Endothelial cell (in vitro differentiated cells): ENCODE measurements at places on chromosomes 13 and 19.
A peak's percentile ranks its signal among the peaks of the same experiment; 100 is the strongest.

DNA sequence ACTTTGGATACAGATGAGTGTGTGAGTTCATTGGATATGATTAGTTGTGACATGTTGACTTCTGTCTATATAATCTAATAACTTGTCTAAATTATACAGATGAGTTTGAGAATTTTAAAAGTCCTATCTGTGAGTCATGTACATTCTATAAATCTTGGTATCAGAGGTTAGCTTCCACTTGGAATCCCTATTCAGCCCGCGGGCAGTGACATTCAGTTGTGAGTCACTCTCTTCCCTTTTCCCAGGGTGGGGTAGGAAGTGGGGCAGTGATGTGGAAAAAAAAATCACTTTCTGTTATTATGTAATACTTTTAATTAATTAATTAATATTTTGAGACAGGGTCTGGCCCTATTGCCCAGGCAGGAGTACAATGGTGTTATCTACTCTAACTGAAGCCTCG is 33.0 kb upstream of the ZNF808 start:
- H3K36me3 ChIP-seq, result peaks cover 7% of the 10 kb centered on the region
- H3K27ac ChIP-seq, result no peak overlapping the region
- H3K4me3 ChIP-seq, result no peak overlapping the region
- peaks cover 3% of the 10 kb centered on the region for H3K4me1 ChIP-seq

DNA sequence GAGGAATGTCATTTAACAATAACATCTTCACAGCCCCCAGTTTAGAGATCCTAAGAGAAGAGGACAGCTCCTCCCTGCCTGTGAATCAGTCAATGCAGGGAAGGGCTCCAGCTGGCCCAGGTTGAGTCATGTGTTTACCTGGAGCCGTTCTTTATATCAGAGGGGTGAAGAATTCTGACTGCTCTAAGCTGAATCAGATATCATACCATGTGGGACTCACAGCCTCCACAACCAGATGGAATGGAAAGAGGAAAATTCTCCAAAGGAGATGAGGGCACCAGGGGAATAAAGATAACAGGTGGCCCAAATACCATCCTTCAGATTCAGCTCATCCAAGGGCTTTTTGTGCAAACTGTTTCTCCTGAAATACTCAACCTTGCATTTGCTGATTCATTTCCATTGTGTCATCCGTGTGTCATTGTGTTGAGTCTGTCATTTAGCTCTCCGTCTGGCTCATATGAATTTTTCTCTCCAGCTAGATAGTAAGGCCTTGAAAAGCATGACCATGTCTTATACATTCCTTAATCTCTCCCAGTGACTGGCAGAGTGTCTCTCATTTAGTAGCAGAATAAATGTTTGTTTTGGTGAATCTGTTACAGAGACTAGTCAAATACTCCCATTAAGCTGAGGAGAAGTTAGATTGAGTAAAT is 217.9 kb downstream of the RFC3 start:
- no peaks in the 10 kb centered on the region for H3K36me3 ChIP-seq
- DNase-seq, result no peak
- H3K27me3 ChIP-seq, result no peaks in the 10 kb centered on the region
- no peaks in the 10 kb centered on the region for H3K4me1 ChIP-seq
- no peak overlapping the region for H3K4me3 ChIP-seq

DNA sequence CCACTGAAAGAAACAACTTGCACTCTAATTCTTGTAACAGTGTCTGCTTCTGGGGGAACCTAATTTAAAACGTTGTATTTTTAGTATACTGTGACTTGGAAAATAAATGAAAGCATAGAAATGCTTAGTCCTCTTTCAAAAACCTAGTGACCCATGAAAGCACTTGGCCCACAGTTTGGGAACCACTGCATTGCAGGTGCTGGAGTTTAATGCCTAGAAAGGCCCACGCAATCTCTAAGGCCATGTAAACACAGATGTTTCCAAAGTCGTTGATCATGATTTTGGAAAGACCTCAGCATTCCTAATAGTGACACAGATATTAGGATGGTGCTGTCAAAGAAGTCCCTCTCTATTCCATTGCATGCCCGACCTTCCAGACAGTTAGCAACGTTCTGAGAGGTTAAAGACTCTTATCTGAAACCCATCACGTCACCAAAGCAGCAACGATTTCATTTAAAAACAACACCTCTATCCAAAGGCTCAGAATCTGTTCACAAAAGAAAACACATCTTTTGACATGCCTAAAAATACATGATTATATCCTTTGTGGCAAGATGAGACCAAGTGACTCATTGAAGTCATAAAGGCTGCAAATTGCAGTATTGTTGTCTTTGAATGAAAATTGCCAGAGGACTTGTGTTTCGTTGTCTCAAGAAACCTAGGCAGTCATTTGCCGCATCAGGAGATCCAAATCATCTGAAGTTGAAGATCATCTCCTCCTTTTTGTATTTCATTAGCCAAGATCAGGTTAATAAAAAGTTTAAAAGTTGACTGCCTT is 328.0 kb upstream of the ZNF507 start:
- peaks cover 4% of the 10 kb centered on the region for H3K36me3 ChIP-seq
- DNase-seq, result no peak
- H3K4me1 ChIP-seq, result peaks cover 5% of the 10 kb centered on the region
- H3K27ac ChIP-seq, result no peak overlapping the region
- peaks cover 4% of the 10 kb centered on the region for H3K27me3 ChIP-seq

- no peaks in the 10 kb centered on the region for H3K36me3 ChIP-seq
- peaks cover 11% of the 10 kb centered on the region for H3K4me1 ChIP-seq
- DNase-seq, result no peak
- H3K27me3 ChIP-seq, result peaks cover 8% of the 10 kb centered on the region
- no peak overlapping the region for H3K4me3 ChIP-seq
Observed at GRCh38 chr13:29940715-29941114, 90.3 kb upstream of the UBL3 start.

DNA sequence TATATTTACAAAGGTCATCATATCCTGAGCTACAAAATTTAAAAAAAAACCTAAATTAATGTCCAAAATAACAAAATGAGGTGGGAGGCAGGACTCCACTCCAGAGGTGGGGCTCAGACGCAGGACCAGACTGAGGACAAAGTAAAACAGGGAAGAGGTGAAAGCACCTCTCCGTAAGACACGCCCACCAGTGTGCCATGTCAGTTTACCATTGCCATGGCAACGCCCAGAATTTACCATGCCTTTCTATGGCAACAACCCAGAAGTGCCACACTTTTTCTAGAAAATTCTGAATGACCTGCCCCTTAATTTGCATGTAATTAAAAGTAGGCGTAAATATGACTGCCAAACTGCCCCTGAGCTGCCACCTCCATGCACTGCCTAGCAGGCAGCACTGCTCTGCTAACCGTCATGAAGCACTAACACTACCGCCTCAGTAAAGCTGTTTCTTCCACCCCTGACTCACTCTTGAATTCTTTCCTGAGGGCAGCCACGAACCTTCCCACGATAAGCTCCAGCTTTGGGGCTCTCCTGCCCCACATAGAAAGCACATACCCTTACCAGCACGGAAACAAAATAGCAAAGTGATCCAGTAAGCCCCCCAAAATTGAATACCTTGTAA is 22.3 kb upstream of the PDCD5 start:
- H3K36me3 ChIP-seq, result no peaks in the 10 kb centered on the region
- no peak overlapping the region for H3K4me3 ChIP-seq
- no peaks in the 10 kb centered on the region for H3K4me1 ChIP-seq

GRCh38 chr19:35045667-35046300 is 4.3 kb downstream of the HPN start:
- H3K27ac ChIP-seq, result no peak overlapping the region
- peak; percentile 36 for DNase-seq
- H3K36me3 ChIP-seq, result no peaks in the 10 kb centered on the region
- H3K4me1 ChIP-seq, result peaks cover 17% of the 10 kb centered on the region
- H3K27me3 ChIP-seq, result peaks cover 8% of the 10 kb centered on the region

DNA sequence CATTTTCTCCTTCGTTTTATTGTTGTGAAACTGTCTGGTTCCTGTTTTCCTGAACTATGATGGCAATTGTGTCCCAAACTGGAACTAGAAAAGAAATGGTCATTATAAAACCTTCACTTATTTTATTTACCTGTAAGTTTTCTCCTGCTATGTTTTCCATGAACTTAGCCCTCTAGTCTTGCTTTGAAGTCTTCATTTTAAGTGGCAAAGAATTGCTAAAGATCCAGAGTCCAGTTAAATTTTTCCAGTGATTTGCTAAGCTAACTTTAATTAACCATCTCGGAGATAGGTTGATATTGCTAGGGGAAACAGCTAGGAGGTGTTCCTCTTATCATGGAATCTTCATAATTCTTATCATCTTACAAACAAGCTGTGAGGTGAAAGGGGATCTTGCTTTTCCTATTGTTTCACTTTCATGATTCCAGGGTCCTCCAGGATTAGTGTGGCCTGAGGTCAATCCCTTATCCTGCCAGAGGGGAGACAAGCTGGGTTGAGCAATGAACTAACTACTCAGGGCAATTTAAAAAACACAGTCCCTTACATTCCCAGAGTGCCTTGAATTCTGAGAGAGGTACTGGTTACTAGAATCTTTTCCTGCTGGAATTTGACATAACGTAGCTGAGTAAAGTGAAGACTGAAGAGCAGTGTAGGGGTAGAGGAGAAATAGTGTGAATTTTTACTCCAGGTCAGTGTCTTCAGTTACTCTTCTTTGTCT is 112.5 kb downstream of the ESD start:
- H3K4me3 ChIP-seq, result peak overlapping the region; percentile 28
- peak overlapping the region; percentile 74 for H3K27ac ChIP-seq
- H3K27me3 ChIP-seq, result no peaks in the 10 kb centered on the region
- H3K4me1 ChIP-seq, result peaks cover 25% of the 10 kb centered on the region

DNA sequence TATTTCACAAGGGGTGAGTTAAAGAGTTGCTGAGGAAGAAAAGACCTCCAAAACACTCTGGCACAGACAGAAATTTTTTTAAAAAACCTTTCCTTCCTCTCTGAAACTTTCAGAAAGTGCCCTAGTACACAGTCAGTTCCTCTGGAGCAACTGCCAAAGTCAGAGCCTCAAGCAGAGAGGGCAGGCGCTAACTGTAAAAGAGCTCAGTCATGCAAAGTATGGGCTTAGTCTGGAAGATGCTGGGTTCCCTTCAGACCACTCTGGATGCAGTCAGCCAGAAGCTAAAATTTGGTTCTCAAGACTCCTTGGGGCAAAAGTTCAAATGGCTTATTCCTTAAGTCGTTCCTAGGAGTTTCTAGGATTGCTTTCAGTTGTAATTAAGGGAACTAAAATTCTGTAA is 671.6 kb downstream of the PCDH9 start:
- no peaks in the 10 kb centered on the region for H3K36me3 ChIP-seq
- no peak for DNase-seq
- H3K4me3 ChIP-seq, result no peak overlapping the region

DNA sequence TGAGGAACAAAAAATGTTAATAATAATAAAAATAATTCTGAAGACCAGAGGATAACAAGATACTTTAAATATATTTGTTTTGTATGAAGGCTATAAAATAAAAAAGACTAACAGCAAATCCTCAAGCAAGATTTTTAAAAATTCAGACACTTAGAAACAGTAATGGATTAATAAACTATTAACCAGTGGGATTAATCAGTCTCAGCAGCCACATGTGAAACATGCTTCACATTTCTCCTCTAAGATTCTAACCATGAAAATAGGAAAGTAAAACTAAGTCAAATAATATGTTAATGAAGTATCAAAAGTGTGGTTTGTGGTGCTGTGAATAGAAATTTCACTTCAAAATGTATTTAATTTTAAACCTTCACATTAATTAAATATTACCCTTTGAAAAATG is 57.4 kb downstream of the KCNRG start:
- no peaks in the 10 kb centered on the region for H3K36me3 ChIP-seq
- DNase-seq, result no peak
- H3K4me1 ChIP-seq, result no peaks in the 10 kb centered on the region
- H3K27ac ChIP-seq, result no peak overlapping the region
- H3K27me3 ChIP-seq, result no peaks in the 10 kb centered on the region
